ENCODE measurements at places on chromosomes 5 and 9.
A peak's percentile ranks its signal among the peaks of the same experiment; 100 is the strongest.

DNA sequence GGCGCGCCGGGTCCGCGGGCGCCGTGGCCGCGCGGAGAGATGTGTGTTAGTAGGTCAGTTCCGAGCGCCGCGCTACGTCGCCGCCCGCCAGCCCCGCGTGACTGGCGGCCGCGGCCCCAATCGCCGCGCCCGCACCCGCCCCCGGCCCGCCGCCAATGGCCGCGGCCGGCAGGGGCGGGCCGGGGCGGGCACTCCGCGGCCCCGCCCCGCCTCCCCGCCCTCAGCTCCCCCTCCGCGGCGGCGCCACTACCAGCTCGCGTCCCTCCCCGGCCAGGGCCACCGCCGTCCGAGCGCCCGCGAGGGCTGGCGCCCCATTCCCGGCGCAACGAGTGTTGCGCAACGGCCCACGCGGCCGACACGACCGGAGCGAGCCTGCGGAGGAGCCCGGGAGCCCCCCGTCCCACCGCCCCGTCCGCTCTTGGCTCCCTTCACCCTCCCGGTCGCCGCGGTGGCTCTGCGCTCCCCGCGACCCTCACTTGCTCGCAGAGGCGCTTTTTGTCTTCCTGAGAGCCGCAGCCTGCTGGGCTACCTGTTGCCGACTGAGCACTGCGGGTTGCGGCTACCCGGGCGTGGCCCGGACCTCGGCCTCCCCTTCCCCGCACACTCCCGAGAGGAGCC, at the start of gene NFIL3:
Gene NFIL3 (minus strand): TSS at position 48 of the 618 bp plus-strand sequence. CDS start 13,098 bp downstream, outside the sequence.
- DNase-seq = peak; percentile 77

DNA sequence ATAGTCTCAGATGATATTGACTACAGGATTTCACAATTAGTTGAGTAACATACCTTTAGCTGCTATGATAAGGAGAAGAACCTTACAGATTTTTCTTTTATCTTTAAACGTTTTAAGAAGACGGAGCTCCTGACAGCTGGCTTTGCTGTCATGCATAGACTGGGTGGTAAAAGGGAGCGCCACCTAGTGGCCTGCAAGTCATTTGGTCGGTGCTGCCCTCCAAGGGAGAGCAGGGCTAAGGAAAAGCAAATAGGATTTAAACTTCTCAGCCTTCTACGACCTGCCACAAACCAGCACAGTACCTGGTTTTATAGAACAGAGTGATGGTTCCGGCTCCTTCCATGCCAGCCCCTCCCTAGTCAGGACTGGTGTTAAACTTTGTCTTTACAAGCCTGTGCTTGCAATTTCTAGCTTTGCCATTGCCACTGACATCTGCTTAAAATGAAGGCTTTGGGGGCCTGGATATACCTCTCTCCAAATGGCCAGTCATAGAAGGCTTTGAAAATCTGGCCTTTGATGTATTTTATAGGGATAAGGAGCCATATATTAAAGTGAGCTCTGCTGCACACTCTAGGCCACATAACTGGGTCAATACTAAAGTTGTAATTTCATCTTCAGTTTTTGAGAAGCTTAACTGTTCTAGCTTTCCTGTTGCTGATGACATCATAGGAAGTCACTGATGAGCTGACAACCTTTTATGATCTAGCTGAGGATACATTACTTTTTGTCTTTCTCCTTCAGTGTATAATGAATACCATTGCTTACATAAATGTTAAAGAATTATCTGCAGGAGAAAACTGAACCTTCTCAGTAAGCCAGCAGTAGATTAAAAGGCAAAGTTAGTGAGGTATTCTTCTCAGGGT, 31.1 kb upstream of the ADAMTSL1 start:
- peak; percentile 43 for DNase-seq

- no peak for DNase-seq
Measured at GRCh38 chr9:20873240-20873865, 158.1 kb downstream of the HACD4 start.

DNA sequence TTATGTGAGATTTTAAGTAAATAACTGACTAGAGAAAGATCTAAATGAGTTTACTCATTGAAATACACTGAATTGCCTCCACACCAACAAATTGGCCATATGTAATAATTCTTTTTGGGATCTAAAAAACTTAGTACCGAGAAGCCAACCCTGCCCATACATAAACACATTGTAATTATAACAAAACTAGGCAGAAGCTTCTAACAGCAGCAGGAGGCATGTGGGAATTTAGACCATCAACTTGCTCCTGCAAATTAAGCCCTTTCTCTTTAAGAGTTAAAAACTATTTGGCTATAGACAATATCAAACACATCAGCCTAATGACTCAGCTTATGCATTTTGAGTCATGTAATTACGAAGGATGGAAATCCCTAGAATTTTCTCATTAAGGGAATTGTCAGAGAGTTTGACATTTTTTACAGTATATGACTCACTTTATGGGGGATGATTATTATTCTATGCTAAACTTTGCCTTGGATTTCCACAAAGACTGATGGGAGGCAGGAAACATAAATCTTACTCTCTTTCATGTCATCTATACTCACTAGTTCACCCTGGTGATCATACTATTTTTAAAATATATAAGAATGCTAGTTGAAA, 1.0 kb downstream of the IL7R start:
- DNase-seq = no peak

- DNase-seq = no peak
Measured at GRCh38 chr5:142814122-142814521, 43.9 kb downstream of the ARHGAP26 start.

GRCh38 chr9:69030851-69031645, 4.5 kb upstream of the FXN start:
- no peak for DNase-seq

- no peak for DNase-seq
Measured at GRCh38 chr5:52656569-52657246, 131.0 kb upstream of the ITGA1 start.

DNA sequence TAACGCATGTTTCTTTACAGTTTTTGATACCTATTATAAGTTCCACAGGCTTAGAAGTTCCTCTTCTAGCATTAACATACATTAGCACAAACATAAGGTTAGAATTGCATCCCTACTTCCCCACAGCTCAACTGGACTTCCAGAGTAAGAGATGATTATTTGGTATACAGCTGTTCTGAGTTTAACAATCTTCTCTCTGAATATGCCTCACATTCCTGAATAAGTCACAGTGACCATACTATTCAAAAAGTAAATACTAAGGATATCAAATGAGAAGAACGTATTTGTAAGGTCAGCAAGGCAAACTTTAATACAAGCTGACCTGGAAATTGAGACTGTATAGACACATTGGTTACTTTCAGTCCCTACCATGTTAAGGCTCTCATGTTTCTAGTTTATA, 21.3 kb downstream of the NR6A1 start:
- DNase-seq = no peak

DNA sequence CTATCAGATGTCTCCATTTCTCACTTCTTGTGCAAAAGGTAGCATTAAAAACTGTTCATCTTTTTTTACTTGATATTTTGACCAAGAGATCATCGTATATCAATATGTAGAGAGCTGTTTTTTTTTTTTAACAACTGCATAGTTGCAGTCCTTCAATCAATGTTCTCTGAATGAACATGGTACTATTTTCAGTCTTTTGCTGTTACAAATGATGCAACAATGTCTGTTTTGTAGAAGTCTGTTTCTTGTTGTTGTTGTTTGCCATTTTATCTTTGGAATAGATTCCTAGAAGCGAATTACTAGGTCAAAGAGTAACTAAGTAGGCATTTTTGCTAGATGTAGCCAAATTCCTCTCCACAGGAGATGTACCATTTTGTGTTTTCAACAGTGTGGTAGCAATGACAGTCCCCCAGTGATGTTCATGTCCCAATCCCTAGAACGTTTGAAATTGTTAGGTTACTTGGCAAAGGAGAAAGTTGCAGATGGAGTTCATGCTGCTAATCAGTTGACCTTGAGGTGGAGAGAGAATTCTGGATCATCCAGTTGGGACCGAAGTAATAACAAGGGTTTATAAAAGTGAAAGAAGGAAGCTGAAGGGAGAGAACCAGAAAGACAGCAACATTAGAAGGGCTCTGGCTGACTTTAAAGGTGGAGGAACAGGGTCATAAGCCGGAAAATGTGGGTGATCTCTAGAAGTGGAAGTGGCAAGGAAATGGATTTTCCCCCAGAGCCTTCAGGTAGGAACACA, 6.3 kb downstream of the MTREX start:
- DNase-seq = no peak

DNA sequence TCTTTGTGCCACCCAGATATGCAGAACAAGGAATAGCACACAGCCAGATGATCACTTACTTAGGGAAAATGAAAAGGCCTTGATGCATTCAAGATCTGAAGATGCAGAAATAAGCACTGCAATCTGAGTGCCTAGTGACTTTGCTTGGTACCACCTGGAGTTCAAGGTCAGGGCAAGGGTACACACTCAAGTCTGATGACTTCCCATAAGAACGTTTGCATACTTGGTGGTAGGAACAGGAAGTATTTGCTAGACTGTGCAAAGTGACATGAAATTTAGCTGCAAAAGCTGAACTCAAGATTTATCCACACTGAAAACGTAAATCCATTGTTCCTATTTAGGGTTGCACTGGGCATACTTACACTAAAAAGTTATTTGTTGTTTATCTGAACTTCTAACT, 177.1 kb downstream of the PIK3R1 start:
- DNase-seq = no peak

DNA sequence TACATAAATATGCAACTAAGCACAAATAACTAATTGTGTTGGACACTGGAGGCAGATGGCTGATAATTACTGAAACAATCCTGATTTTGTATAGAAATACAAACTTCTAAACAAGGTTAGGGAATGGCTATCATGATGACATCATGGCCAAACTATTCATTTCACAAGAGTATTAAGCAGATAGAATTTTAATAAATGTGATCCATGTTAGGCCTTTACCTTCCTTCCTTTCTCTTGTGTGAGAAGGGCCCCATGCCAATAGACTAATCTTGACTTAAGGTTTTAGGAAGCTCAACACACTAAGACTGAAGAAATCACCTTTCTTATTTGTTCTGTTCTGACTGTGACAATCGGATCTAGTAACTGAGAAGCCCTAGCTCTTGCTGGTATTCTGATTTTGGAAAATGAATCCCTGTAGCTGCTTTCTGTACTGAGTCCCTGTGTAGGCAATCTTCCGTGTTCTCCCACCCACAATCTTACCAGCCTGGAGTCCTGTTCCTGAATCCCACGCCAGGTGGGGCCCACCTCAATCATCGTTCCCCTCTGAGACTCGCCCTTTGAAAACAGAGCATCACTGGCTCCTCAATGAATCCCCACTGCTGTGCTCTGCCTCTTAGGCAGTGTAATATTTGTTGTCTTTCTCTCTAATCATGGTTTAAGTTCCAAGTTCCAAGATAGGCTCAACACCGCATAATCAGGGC, 168.7 kb upstream of the GNA14 start:
- DNase-seq = no peak

DNA sequence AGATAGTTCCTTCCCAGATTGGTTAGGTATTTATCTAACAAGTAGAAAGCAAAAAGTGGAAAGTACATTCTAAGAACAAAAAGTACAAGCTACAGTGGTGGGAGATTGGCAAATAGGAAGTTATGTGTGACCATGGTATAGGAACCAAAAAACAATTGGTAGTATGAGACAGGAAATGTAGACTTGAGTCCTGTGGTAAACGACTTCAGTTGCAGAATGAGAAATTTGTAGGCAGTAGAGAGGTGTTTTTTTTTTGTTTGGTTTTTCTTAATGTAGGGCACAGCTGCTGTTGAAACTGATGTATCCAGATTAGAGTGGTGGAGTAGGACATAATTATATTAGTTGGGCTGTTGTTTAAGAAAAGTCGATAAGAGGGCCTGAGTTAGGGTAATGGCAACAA, 72.0 kb downstream of the CCNH start:
- no peak for DNase-seq

- no peak for DNase-seq
Measured at GRCh38 chr5:19001054-19001453, 986.9 kb downstream of the CDH18 start.

GRCh38 chr9:119409552-119409951, 40.3 kb upstream of the BRINP1 start:
- DNase-seq = no peak

GRCh38 chr9:108039012-108039411, 549.4 kb upstream of the KLF4 start:
- DNase-seq = no peak

- DNase-seq = no peak
Measured at GRCh38 chr9:7906783-7907550, 107.4 kb upstream of the DMAC1 start.

- no peak for DNase-seq
Measured at GRCh38 chr9:35520364-35520710, 30.4 kb downstream of the RUSC2 start.

DNA sequence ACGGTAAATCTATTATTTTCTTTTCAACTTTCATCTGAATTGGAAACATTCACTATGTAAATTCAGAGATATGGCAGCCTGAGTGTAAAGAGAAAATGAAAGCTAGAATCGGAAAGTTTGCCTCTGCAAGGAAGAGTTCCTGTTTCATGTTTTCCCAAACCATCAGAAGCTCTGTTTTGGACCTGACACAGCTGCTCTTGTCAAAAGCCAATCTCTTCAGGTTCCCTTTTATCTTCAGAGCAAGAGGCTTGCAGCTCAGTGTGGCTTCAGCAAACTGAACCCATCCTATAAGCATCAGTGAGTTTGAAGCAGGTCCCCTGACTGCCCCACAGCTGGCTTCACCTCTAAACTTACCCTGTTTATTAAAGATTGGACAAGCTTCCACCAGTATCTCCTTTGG, 1099.7 kb downstream of the DTWD2 start:
- DNase-seq = no peak

GRCh38 chr5:50501491-50502228, 60.6 kb upstream of the EMB start:
- DNase-seq = no peak

DNA sequence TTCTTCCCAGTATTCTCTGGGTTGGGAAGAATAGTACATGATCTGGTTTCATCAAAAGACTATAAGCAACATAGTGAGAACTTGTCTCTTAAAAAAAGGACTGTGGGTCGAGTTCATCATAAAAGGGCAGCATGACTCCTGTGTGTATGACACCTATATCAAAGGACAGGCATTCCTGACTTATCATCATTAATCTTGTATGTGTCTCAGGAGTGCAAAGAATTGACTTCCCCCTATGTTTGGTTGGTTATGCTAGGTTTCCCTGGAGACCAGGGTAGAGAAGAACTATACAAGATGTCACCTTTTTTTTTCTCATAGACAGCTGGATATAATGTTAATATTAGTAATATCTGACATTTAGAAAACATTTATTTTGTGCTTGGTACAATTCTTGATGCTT, 173.1 kb upstream of the ANKRD55 start:
- DNase-seq = no peak

- no peak for DNase-seq
Measured at GRCh38 chr5:84383296-84383815, 1.3 kb downstream of the EDIL3 start.

GRCh38 chr9:92158097-92158601, 42.9 kb upstream of the SPTLC1 start:
- DNase-seq = no peak

GRCh38 chr5:108749128-108749861, 1.6 kb downstream of the FER start:
- no peak for DNase-seq

- no peak for DNase-seq
Measured at GRCh38 chr5:20476016-20476415, 488.0 kb upstream of the CDH18 start.
